Activated naive CD4-positive, alpha-beta T cell treated with anti-CD3 and anti-CD28 coated beads, Interleukin-2, amount 50 U/mL, for 72 hours (primary cell): ENCODE measurements at places on chromosomes 7 and 10. TPM values are rescaled to one million over a fixed set of nuclear protein-coding genes. Genes with fewer than 3 reads are reported as not detected.

DNA sequence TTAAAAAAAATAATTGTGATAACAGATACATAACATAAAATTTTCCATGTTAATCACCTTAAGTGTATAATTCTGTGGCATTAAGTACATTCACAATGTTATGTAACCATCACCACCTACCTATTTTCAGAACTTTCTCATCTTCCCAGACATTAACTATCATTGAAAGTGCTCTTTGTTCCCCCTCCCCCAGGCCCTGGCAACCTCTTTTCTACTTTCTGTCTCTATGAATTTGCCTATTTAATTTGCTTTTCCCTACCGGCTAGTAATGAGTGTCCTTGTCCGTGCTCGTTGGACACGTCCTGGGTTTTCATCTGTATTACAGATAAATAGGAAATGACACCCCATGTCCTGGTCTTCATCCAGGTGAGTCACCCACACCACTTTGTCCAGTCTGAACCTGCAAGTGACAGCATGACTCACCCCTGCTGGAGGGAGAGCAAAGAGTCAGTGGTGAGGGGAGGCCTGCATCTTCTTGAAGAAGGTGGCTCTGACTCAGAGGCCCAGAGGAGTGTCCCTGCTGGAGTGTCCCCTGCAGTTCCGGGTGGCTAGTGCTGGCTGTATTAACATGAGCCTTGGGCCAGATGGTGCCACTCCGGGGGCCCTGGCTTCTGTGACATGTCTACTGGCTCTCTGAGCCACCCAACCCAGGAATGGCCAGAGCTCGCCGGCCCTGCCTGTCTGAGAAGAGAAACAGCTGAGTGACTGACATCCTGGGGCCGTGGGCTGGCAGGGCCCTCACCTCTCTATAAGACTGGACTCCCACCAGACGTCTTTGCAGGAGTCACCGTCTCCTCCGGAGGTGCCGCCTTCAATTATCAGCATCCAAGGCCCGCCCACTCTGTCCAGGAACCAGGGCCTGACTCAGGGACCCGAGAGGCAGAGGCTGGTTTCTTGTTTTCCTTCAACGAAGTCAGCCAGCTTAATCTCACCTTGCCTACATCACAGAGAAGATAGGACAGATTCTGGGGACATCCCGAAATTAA is 503.2 kb upstream of the MKI67 start:
- no peak for DNase-seq

DNA sequence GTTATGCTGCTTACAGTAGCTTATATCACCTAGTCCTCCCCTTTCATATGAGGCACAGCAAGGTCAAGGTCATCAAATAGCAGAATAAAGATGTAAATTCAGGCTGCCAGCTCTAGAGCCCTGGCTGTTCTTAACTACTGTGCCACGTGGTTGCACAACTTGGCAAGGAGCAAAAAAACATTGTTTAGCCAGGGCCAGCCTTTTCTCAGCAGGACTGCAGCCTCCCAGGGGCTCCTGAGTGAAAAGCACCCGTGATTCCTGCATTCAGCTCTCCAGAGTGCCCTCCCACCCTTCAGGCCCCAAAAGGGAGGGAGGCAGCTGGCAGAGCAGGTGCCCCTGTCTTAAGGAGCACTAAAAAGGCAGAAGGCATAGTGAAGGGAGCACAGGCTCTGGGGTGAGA is 31.8 kb upstream of the TM9SF3 start:
- no peak for DNase-seq

Gene PNLIPRP1
- total RNA-seq, result not detected

GRCh38 chr7:151520419-151521261 is 945 bp upstream of the RHEB start:
- DNase-seq, result peak; percentile 64

Gene CUBN
- 0.32 TPM for total RNA-seq

Gene NUDT13
- total RNA-seq, result 0.18 TPM

- DNase-seq, result no peak
These were observed 2.8 kb upstream of the PPP1R3C start for GRCh38 chr10:91635401-91636400.

- DNase-seq, result no peak
These were observed 116.1 kb downstream of the STRA8 start for GRCh38 chr7:135349746-135350145.

DNA sequence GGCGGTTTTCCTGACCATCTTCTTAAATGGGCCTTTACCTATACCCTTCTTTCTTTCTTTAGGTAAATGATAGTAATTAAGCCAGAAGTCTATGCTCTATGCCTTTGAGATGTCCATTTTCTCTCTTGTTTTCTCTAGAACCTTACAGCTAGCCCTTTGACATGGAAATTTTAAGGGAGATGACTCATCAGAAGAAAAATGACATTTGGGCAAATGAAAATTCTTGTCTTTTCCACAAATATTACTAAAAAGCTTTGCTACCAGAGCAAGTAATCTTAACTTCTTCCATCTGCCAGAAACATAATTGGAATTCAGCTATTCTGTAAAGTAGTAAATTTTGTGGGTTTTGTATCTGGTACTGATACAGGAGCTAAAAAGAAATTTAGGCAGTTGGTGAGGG is 59.5 kb downstream of the CCDC3 start:
- no peak for DNase-seq

Gene SSC4D
- 0.62 TPM for total RNA-seq

Gene SPDYE6
- total RNA-seq, result not detected

Gene CLDN3
- total RNA-seq, result not detected

Gene SPAG6
- total RNA-seq, result 0.19 TPM

Gene TAF5
- 10.0 TPM for total RNA-seq

DNA sequence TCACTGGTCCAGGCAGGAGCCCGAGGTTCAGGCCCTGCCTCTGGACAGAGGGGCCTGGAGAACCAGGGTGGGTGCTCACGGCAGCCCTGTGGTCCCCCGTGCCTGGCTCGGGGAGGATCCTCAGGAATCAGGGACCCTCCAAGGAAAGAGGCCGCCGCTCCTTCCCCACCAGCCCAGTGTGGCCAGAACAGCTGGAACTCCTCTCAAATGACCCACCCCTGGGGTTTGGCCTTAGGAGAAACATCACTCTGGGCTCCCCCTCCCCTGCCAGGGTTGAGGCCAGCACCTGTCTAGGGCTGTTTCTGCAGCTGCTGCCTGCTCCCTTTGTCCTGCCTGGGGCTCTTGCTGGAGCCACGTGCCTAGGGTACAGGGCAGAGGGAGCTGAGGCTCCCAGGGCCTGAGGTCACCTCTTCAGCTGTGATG is 161.0 kb downstream of the RNF216 start:
- no peak for DNase-seq

DNA sequence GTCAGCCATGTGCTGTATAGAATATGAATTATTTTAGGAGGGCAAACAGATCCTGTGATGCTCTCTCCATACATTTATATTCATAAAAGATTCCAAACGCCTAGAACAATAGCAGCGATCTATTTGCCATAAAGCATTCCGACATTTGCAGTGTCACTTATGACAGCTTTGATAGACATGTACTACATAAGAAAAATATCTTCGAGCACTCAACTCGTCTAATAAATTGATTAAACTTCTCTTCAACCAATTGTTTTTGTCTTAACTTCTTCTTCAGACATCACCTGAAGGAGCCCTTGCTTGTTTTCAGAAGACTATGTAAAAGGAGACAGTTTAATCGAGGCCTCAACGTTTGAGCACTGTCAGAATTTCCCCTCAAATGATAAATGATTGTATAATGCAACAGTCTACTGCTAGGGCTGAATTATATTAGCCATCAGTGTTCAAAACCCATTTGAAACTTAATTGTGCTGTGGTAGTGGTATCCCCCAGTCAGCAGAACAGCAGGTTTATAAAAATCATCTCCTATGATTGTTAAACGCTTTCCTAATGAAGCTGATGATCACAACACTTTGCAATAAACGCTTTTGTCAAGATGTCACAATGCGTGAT is 158.0 kb upstream of the MGMT start:
- no peak for DNase-seq

Gene MRC1
- total RNA-seq, result not detected

Gene TMEM72
- not detected for total RNA-seq

Gene HHEX
- total RNA-seq, result not detected

Gene TCF7L2
- 3.1 TPM for total RNA-seq

GRCh38 chr10:33193701-33194521 is 140.6 kb downstream of the NRP1 start:
- no peak for DNase-seq

Gene AOAH
- total RNA-seq, result 6.0 TPM

- DNase-seq, result peak; percentile 78
These were observed 6.0 kb upstream of the MNX1 start for GRCh38 chr7:157016352-157017041.

- no peak for DNase-seq
These were observed 173.0 kb upstream of the LANCL2 start for GRCh38 chr7:55191926-55192692.

GRCh38 chr7:22150221-22150620 is 204.5 kb upstream of the CDCA7L start:
- no peak for DNase-seq

GRCh38 chr10:86968994-86969355 is 693 bp downstream of the ADIRF start:
- no peak for DNase-seq

- peak; percentile 18 for DNase-seq
These were observed 6.0 kb downstream of the RBP3 start for GRCh38 chr10:47354165-47354564.

DNA sequence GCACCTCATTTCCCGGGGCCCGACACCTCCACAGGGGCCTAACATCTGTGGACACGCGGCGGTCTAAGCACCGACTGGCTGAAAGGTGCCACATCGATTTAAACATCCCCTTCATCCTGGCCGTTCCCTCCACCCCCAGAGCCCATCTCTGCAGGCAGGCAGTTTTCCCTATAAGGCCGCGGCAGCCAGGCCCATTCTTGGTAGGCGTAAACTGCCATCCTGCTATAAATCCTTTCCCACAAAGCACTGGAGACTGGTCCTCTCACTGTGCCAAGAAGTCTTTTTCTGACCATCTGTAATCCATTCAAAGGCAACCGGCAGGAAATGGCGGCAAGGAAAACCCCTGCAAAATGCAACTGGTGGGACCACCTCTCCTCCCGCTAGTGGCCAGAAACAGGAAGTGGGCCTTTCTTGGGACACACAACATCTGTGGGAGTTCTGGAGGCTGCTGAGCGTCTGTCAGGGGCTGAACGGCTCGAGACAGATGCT is 22.4 kb downstream of the ATXN7L1 start:
- no peak for DNase-seq

DNA sequence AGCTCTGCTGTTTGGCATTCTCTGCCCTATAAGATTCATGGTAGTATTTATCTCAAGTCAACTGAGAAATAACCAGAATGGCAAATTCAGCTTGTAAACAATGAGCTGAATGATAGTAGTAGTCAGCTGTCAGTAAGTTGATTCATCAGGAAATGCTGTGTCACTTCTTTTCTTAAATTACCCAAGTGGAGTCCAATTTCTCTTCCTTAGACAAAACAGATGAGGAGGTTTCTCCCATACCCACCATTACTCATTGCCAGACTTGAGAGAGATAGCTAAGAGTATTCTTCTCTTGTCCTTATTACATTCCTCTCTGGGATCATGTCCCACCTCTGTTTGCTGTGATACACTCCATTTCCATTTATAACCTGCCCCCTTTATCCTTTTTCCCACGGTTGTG is 159.8 kb upstream of the STEAP1 start:
- DNase-seq, result no peak

GRCh38 chr10:11286261-11286852 is 268.7 kb downstream of the CELF2 start:
- no peak for DNase-seq

DNA sequence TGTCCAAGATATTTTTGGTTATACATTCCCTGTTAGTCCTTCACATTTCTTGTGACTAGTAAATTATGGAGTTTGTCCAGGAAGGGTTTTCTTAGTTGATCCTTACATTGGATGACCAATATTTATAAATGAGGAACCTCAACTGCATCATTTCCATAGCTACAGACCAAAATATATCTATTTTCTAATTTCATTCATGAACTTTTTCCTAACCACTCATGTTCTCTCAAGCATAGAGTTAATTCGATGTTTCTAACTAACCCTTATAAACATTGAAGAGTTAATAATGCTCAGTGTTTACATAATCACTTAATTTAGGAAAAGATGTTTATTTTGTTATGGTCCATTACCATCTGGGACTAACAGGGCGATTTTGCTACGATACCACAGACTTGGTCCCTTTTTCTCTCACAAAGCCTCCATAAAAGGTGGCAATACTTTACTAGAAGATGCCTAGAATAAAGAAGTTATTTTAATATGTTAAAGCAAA is 591.0 kb downstream of the MAGI2 start:
- no peak for DNase-seq

- no peak for DNase-seq
These were observed 59.6 kb downstream of the HDAC9 start for GRCh38 chr7:18555120-18555519.

- DNase-seq, result no peak
These were observed 18.3 kb upstream of the ELN start for GRCh38 chr7:74009719-74010118.
